ENCODE measurements at places on chromosomes 12 and 14.

DNA sequence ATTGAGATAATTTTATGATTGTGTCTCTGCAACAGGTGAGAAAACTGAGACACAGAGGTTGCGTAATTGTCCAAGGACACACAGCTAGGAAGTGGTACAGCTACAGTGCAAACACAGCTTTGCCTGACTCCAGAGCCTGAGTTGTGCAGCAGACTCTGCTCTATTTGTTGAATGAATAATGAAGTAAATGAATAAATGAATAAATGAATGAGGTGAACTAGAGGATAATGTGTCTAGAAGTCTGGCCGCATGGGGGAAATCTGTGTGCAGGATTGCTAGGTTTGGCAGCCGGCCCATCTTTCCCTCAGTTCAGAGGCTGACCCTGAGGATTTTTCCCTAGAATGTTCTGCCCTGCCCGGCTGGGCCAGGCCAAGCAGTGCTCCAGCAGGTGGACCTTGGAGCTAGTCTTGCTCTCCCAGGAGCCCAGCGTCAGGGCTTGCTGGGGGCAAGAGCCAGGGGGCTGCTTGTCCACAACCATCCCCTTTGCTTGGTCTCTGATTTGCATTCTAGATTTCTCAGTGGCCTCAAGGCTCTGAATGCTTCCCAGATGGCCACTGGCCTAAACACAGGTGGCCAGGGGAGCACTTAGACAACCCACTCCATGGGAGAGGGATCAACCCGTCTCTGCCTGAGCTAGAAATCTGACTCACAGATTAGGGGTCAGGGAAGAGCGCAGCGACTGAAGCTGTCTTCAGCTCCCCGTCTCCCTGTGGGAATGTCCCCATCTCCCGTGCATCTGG, 225.2 kb downstream of the C12orf75 start:
- no peak for DNase-seq

DNA sequence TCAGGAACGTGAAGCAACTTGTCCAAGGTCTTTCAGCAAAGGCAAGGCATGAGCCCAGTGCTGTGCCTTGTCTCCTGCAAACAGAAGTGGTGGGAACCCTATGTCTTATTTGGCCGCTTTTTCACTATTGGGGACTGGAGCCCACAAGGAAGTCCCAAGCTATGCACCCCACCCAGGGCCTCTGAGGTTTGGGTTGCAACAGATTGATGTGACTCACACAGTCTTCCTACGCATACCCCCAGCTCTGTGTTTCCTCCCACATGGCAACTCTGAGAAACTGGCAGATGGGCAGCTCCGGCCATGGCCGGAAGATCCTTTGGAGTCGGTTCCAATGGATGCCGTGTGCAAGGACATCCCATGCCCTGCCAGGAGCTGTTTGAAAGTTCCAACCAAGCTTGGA, 28.3 kb upstream of the CMKLR1 start:
- DNase-seq = no peak

DNA sequence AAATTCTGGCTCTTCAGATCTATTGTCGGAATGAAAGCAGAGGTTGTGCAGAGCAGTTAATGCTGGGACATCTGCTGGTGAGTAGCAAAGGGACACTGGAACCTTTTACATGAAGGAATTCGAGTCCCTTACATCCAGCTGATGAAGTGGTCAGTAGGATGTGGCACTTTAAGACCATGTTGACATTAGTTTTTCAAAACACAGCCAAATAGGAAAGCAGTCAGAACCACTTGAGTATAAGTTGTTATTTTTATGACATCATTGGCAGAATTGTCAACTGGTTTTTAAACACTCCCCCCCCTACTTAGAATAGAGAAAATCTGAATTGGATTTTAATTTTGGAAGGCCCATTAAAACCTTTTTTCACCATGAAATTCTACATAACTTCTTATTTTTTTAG, 46.8 kb upstream of the AMN start:
- no peak for DNase-seq

GRCh38 chr14:104601786-104602185, 2.8 kb downstream of the TMEM179 start:
- DNase-seq = no peak

DNA sequence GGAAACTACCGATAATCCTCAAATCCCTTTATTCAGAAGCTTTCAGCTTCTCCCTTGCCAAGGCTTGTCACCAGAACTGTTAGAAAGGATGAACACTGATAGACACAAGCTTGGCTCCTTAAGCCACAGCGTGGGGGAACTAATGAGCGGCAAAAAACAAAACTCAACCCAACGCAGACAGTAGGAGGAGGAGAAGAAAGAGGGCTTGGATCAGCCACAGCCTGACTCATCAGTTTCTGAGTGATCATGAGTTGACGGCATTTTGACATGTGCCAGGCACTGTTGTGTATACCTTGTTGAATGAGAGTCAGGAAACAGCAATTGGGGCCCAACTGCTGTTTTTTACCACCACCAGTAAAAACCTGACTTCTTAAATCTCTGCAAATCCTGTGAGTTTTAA, 23.7 kb downstream of the PLXNC1 start:
- DNase-seq = no peak

- no peak for DNase-seq
Measured at GRCh38 chr12:2997989-2998670, 38.9 kb downstream of the TEAD4 start.

- no peak for DNase-seq
Measured at GRCh38 chr14:43200519-43200918, 1306.6 kb downstream of the FSCB start.

DNA sequence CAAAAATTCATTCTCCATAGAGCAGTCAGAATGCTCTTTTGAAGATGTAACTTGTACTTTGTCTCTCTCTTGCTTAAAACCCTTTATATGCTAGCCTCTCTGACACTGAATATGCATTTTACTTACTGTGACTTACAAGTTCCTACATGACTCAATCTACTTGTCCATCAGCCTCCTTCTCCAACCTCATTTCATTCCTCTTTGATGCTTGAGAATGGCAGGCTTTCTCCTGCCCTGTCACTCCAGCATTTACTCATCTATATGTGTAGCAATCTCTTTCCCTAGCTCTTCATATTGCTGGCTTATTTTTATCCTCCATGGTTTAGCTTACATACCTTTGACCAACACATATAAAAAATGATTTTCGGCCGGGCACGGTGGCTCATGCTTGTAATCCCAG, 561.9 kb downstream of the CCER1 start:
- no peak for DNase-seq

All from right hindlimb (tissue), 1 donor.